Stimulated activated CD4-positive, alpha-beta T cell treated with anti-CD3 and anti-CD28 coated beads, Interleukin-2, amount 100 ng/mL, for 4 hours (primary cell): ENCODE measurements at places on chromosomes 1 and 21.

GRCh38 chr1:180482425-180483275 is 19.7 kb downstream of the ACBD6 start:
- no peak for DNase-seq

GRCh38 chr1:246583448-246584185 is 17.4 kb downstream of the CNST start:
- no peak for DNase-seq

GRCh38 chr1:76238094-76238628 is 163.6 kb downstream of the ST6GALNAC3 start:
- DNase-seq = no peak

DNA sequence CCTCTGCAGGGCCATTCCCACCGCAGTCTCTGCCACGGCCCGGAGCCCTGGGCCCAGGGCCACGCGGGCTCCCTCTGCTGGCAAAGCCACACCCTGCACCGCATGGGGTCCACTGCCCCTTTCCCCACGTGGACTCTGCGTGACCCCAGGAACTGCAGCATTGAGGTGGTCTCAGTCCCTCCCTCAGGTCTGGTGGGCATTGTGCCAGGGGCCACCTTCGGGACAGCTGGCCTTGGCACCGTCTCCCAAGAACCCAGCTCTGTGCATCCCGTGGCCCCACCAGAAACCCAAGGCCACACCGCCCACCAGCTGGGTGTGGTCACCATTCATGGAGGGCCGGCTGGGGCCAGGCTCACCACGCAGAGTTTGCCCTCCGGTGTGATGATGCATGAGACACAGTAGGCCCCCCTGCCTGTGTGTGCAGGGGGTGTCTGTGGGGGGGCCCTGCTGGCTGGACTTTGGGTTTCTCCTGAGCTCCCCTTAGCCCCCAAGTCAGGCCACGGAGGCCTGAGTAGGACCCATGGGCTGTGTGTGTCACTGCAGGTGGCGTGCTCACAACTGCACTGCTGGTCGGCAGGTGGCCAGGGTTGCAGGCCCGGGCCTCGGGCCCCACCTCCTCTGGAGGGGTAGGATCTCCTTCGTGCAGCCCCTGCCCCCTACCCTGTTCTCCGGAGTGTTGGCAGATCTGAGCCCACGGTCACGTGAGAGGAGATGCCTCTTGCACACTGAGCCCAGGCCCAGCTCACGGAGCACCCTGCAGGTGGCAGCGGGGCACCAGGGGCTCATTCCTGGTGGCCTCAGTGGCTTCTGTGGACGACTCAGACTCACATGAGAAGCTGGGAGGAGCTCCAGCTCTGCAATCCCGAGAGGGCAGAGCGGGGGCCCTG is 5.8 kb downstream of the VWA1 start:
- DNase-seq = peak; percentile 26

DNA sequence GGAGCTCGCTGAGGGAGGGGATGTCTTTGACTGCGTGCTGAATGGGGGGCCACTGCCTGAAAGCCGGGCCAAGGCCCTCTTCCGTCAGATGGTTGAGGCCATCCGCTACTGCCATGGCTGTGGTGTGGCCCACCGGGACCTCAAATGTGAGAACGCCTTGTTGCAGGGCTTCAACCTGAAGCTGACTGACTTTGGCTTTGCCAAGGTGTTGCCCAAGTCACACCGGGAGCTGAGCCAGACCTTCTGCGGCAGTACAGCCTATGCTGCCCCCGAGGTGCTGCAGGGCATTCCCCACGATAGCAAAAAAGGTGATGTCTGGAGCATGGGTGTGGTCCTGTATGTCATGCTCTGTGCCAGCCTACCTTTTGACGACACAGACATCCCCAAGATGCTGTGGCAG is 1.4 kb downstream of the TSSK3 start:
- DNase-seq = no peak

GRCh38 chr1:20885121-20885520 is 98.0 kb upstream of the HP1BP3 start:
- DNase-seq = no peak

GRCh38 chr1:206890125-206891060 is 6.8 kb upstream of the IL24 start:
- DNase-seq = no peak

DNA sequence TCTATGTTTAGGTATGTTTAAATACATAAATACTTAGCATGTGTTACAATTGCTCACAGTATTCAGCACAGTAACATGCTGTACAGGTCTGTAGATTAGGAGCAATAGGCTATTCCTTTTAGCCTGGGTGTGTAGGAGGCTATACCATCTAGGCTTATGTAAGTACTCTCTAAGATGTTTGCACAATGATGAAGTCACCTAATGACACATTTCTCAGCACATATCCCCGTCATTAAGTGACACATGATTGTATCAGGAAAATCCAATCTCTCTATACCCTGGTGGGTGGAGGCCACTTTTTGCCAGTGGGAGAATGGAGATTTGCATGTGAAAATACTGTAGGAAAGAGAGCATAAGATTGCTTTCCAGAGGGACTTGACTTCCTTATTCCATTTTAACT is 5.5 kb upstream of the TEDDM1 start:
- no peak for DNase-seq

- no peak for DNase-seq
These were observed 168.7 kb downstream of the ZBTB18 start for GRCh38 chr1:244219802-244220201.
